ENCODE measurements at places on chromosomes 6 and 20.

- DNase-seq: no peak
Observed at GRCh38 chr6:68638230-68638900, 3.3 kb downstream of the ADGRB3 start.

DNA sequence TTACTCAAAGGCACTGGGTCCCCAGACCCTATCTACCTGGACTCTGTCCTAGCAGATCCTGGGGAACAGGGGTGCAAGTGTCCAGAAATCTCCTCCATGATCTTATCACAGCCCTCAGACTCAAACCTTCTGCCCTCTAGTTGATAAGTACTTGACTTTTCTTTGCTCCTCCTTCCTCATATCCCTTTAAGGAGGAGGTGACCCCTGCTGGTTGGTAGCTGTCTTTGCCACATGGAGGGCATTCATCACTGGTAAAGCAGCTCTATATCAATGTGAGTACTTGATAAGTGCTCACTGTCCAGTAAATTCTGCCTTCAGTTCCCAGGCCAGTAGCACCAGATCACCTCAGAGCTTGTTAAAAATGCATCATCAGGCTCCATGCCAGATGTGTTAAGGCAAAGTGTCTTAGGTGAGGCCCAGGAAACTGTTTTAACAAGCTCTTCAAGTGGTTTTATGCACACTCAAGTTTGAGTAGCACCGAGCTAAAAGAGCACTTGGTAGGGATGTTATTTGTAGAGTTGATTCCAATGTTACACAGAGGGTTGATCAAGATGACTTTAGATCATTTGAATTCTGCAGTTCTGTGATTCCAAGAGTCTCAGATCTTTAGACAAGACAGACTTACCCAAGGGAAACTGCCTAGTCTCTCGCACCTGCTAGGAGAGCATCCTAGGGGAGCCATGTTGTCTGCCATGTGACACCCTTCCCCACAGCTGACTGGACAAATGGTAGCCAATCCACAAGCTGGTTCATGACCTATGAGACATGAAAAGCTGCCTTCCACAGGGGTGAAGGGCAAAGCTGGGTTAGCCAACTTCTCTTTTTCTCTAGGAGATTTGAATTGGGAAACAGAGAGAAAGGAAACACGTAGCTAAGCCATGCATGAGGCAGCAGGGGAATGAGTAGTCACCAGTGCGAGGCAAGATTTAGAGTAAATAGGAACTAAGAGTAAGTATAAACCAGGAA lies 18.6 kb downstream of the TREML2 start:
- peak; percentile 6 for DNase-seq

GRCh38 chr6:160005861-160006540 lies 37.1 kb downstream of the IGF2R start:
- DNase-seq: no peak

GRCh38 chr6:56798163-56798562 lies 155.5 kb upstream of the DST start:
- no peak for DNase-seq

DNA sequence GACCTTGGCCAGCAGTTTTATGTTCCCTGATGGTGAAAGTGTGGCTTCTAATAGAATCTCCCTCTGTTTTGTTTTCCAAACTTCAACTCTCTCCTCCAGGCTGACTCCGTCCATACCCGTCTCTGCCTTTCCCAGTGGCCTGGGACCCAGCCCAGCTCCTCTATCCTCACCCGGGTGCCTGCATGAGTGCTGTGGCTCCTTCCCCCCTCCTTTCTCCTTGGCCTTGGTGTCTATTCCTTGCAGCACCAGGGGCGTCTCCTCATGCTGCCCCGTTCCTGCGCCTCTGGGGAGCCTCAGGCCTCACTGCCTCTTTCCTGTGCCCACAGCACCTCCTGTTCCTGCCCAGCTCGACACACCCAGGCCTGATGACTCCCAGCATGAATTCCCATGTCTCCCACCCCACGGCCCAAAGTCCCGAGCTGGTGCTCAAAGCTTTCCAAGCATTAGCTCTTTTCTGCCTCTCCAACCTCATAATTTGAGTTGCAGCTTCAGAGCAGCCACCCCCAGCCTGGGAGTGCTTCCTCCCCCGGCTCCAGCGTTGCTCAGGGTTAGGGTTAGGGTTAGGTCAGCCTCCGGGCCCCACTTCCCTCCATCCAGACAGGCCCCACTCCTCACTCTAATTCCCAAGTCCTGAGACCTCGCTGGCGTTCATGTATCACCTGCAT lies 56.3 kb upstream of the AFDN start:
- DNase-seq: no peak

DNA sequence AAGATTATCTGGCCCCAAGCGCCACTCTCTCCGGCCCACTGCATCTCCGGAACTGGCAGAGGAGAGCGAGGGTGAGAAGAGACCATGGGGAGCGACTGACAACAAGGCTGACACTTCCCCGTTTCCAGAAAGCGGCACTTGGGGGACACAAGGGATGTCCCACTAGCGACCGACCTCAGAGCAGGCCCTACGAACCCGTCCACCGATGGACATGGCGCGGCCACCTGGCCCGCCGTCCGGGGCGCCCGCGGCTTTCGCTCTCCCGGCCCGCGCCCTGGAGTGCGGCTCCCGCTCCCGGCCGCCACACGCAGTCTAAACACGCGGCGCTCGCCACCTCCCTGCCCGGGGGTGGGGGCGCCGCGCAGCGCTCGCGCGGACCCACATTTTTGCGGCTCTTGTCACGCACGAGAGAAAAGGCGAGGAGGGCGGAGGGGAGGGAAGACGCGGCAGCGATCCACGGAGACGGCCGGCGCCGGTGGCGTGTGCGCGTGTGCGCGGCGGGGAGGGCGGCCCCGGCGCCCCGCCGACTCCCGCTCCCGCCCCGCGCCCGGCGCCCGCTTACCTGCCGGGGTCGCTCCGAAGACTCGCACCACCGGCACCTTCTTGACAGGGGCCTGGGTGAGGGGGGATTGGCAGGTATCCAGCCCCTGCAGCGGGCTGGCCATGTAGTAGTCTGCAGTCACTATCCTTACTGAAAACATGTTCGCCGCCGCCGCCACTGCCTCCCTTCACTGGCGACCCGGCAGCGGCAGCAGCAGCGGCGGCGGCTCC lies 645 bp downstream of the REV3L start:
- peak; percentile 53 for DNase-seq

DNA sequence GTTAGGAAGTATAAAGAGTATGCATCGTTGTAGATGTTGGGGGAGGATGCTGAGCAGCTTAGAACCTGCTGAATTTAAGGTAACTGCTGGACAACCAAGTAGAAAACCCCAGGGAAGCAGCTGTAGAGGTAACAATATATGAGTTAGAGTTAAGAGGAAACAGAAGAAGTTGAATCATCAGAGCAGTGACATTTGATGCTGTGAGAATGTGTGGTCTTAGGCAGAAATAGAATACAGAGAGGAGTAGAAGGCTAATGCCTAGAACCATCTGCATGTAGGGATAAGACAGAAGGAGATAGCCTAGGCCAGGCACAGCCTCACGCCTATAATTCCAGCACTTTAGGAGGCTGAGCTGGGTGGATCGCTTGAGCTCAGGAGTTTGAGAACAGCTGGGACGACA lies 22.6 kb upstream of the DYNLRB1 start:
- no peak for DNase-seq

DNA sequence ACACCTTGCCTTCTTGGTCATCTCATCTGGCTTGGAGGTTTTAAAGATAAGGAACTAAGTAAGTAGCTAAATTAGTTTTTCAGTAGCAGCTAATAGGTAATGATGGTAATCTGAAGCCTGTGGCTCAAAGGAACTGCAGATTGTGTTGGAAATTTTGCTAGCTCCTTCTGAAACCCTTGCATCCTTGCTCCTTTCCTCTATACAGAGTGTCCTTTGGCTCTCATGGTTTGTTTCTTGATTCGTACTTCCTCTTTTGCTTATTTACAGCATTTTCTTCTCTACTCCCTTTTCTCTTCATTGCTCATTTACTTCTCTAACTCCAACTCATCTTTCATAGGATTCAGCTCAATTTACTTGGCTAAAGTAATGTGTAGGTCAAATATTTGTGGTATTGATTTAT lies 19.0 kb downstream of the LRRC1 start:
- DNase-seq: no peak

GRCh38 chr6:35718375-35718736 lies 18.5 kb upstream of the ARMC12 start:
- no peak for DNase-seq

- no peak for DNase-seq
Observed at GRCh38 chr20:3223994-3224680, 14.8 kb downstream of the ITPA start.

GRCh38 chr6:170225852-170226417 lies 64.9 kb downstream of the DLL1 start:
- no peak for DNase-seq

DNA sequence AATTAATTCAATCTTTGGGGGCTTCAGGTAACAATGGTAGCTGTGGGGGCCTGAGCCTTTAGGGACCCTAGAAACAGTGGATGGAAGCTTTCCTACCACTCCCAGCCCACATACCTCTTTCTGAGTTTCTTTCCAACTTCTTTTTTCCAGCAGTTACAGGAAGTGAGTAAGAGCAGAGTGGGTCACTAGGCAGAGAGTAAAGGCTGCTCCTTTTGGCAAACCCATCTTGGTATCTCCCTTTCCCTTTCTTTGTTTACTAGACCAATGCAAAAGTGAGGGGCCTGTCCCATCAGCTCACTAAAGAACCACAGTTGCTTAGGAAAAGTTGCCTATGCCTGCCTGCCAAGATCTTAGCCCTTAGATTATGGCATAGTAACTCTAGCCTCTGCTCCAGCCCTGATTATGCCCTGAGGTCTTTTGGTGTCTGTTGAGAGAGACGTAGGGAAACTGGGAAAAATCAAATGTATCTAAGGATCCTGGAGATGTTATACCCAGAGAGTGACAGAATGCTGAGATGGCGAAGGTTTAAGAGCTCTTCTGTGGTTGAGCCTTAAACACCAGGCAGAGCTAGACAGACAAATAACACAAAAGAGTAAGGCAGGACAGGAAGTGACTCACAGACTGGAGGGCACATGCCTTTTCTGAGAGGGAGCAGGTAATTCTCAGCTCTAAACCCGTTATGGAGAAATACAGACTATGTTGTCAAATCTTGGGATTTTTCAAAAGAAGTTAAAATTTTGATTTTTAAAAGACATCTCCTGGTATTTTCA lies 31.3 kb downstream of the TRMT6 start:
- no peak for DNase-seq

DNA sequence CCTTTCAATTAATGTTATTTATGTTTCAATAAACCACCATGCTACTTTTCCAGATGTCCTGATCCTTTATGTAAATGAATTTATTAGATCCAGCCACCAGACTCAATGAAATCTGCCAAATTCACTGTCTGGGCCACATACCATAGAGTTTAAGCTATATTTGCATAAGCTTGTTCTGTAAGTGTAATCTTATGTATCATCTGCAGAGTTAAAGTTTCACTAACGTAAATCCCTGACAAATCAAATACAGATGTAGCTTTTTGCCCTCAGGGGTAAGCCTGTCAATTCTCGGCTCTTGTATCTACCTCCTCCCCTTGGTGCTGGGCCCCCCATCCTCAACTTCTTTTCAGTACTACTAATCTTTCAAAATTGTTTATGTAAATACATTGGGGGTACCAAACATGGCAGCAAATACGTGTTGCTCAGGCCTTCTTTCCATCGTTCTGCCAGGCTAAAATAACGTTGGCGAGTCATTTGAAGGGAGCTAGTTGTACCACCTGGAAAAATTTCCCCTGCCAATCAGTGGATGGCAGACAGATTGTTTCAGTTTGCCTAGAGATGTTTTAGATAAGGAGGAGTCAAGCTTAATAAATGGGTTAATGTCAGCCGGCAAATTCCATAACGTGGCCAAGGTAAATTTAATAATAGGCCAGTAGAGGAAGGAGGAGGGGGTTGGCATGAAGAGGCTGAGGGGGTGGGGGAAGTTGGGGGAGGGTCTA lies 79.6 kb downstream of the RPS12 start:
- no peak for DNase-seq

GRCh38 chr20:58213121-58213520 lies 15.3 kb downstream of the ANKRD60 start:
- peak; percentile 9 for DNase-seq

GRCh38 chr6:45377043-45377553 lies 636 bp downstream of the SUPT3H start:
- peak; percentile 56 for DNase-seq

- DNase-seq: no peak
Observed at GRCh38 chr6:137175868-137176245, 2.4 kb upstream of the IL22RA2 start.

- DNase-seq: no peak
Observed at GRCh38 chr20:24111858-24112257, 123.3 kb upstream of the GGTLC1 start.

DNA sequence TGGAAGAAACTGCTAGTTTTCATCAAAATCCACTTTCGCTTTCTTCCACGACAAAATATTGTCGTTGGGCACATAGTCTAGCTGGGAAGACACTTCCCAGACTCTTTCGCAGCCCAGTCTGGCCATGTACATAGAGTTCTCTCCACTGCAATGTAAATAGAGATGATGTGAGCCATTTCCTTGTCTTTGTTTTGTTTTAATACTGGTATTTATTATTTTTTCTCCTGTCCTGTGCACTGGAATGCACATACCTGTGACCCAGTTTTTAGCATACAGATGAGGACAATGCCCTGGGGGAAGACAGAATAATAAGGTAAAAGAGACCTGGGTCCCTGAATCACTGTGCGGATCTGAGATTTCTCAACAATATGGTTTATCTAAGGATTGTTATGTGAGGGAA lies 149.5 kb upstream of the BMP5 start:
- DNase-seq: no peak

DNA sequence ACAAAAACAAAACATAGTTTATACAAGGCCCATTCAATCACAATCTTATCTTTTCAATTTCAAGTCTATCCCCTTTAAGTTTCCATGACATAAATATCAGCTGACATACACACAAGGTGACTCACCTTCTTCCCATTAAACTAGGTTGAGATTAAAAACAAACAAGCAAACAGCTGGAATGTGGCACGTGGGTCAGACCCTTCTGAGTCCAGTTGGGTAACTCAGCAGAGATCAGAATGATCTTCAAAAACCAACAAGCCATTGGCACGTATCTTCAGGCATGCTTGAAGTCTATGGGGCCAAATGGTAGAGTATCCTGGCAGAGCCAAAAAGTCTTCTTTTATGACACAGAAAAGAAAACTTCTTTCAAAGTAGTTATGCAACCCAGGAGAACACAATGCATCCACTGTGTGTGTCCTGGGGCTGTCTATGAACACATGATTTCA lies 603.5 kb upstream of the CITED2 start:
- DNase-seq: no peak

DNA sequence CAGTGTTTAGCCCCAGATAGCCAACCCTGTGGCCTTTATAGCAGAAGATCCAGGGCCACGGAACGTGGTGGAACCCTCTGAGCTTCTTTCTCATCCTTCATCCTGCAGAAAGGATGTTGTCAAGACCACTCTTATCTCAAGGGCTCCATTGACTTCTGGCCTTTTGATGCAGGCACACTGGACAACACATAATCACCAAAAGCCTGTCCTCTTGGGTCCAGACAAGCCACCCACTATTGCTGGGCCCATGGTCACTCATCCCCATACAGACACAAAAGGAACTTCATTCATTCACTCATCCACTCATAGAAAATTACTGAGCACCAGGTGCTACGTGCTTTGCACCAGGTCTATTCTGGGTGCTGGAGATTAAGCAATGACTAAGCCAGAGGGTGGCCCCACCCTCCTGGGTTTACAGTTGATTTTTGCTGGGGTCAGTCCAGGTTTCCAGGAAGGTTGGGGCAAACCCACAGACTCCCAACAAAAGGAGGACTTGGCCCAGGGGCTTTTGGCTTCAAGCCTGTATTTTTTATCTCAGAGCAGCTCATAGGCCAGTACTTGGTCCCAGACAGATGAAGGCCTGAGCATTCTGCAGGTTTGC lies 2.4 kb downstream of the CST8 start:
- DNase-seq: no peak

- DNase-seq: no peak
Observed at GRCh38 chr6:166686317-166686716, 59.3 kb upstream of the RPS6KA2 start.

Data from NCI-H748 treated with DMSO at 0.1 percent for 48 hours (cell line).